ENCODE measurements at places on chromosomes 13 and 19.
A peak's percentile ranks its signal among the peaks of the same experiment; 100 is the strongest.

- DNase-seq: no peak
Measured at GRCh38 chr13:67343777-67344176, 113.6 kb upstream of the PCDH9 start.

GRCh38 chr19:55902080-55902751 is 29.9 kb downstream of the NLRP13 start:
- DNase-seq: no peak

DNA sequence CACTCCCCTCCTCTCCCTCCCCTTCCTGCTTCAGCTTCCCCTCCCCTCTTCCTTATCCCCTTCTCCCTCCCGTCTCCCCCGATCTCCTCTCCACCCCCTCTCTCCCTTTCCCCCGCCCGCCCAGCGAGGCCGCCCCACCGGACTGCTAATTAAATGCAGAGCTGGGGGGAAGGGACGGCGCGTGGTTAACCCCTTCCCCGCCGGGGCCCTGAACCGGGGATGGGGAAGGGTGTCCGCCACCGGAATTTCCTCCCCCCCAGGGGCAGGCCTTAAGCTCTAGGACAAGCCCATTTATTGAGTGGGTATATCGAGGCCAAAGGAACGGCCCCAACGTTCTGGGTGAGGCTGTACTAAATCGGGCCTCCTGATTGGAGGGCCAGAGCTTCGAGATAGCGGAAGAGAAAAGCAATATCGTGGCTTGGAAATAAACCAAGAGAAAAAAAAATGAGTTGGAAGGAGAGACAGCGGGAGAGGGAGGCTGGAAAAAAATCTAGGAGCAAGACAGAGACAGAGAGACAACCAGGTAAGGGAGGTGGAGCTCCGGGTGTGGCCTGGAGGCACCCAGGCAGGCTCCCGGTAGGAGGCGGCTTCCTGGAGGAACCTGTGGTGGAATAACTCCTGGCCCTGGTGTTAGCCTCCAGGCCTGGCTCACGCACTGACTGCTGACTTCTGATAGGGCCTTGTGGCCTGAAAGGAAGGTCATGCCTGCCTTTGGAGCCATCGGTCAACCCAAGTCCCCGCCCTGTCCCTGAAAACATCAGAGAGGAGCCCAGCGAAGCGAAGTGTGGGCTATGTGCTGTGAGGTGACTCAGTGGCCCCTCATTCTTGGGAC is 11.6 kb upstream of the JUND start:
- DNase-seq: peak; percentile 91

GRCh38 chr13:24746618-24747247 is 17.2 kb upstream of the RNF17 start:
- no peak for DNase-seq

- no peak for DNase-seq
Measured at GRCh38 chr13:75744127-75744526, 108.0 kb downstream of the LMO7 start.

GRCh38 chr13:32045982-32046785 is 14.6 kb downstream of the FRY start:
- DNase-seq: peak; percentile 34

- no peak for DNase-seq
Measured at GRCh38 chr13:90751026-90751425, 596.5 kb upstream of the MIR17HG start.

DNA sequence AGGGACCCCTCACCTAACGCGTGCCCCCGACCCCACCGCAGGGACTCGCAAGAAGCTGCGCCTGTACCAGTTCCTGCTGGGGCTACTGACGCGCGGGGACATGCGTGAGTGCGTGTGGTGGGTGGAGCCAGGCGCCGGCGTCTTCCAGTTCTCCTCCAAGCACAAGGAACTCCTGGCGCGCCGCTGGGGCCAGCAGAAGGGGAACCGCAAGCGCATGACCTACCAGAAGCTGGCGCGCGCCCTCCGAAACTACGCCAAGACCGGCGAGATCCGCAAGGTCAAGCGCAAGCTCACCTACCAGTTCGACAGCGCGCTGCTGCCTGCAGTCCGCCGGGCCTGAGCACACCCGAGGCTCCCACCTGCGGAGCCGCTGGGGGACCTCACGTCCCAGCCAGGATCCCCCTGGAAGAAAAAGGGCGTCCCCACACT is 4.7 kb upstream of the MYBPC2 start:
- peak; percentile 44 for DNase-seq

DNA sequence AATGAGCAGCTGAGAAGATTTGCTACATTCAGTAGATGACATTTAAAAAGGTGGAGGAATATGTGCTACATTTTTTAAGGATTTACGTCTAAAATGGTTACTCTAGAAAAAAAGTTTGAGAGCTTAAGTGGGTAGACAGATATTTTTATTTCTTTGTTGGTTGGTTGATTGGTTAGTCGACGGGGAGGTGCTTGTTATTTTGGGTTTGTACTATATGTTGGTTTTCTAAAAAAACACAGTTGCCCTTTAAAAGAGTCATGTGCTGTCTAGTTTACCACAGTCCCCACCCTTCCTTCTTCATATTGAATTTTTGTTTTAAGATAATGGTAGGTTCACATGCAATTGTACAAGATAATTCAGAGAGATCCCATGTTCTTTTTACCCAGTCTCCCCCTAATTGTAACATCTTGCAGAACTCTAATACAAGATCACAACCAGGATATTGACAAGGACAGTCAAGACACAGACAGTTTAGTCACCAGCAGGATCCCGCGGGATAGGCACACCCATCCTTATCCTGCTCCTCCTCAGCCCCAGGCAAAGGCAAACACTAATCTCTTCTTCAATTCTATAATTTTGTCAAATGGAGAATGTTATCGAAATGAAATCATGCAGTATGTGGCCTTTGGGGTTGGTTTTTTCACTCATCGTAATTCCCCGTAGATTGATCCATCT is 171.4 kb downstream of the FOXO1 start:
- DNase-seq: no peak

GRCh38 chr19:19490214-19490968 is 25.0 kb downstream of the TSSK6 start:
- DNase-seq: peak; percentile 82

DNA sequence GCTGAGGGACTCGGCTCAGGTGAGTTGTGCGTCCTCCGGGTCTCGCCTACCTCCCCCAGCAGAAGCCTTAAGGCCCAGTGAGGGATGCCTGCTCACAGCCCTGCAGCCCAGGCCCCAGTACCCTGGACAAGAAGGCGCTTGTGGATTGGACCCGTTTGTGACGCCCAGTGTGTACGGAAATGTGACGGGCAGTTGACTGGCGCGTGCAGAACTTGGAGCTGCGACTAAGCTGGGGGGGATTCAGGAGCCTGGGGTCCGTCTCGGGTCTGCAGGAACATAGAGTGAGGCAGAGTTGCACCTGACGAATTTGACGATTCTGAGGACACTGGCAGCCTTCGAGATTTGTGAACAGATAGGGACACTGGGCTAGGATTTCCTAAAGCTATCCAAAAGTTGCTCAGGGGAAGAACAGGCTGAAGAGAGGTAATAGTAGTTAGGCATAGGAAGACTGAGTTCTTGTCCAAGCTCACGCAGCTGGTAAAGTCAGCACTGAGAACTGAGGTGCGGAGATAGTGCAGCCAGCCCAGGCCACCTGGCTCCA is 519 bp downstream of the ZNF551 start:
- no peak for DNase-seq

GRCh38 chr19:35870798-35871197 is 2.4 kb downstream of the APLP1 start:
- DNase-seq: no peak

DNA sequence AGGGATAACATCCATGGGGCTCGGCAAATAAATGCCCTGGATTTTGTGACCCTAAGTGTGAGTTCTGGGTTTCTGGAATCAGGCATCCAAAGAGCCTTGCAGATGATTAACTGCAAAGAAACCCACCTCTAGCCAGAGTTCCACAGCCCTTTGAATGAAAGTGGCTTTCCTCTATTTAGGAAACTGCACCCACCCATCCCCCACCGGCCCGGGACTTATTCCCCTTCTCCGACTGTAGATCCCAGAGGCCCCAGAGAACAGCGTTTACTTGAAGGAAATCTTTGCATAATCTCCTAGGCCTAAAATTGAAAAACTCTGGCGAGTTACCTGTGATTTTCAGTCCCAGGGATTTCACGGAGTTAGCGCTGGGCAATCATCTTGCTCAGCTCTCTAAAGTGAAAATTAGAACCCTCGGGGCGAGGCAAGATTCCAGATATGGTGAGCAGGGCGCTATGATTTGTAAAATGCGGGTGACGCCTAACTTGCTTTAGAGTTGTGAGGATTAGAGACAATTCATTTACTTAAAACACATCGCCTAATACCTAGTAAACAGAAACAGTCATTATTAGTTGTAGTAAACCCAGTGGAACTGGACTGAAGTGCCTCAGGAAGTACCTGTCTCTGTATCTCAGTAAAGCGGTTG is 9.4 kb downstream of the URAD start:
- DNase-seq: no peak

GRCh38 chr19:49793561-49793840 is 19.6 kb downstream of the FUZ start:
- peak; percentile 59 for DNase-seq

GRCh38 chr19:18529782-18530181 is 7.9 kb upstream of the ELL start:
- DNase-seq: no peak

DNA sequence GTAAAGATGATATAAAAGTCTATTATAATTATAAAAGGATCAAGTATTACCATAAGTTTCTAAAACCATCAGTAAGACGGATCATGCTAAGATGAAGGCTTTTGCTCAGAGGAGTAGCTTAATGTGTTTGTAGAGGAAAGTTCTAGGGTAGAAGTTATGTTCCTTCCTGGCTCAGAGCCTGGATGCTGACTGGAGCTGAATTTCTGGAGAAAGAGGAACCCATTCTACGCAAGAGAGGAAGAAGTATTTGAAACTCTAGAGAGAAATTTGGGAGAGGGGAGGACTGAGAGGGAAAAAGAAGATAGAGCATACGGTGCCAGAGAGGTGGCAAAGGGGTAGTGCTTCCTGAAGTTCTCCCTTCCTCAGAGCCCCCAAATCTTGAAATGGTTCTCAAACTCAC is 51.4 kb upstream of the SGCG start:
- DNase-seq: no peak

DNA sequence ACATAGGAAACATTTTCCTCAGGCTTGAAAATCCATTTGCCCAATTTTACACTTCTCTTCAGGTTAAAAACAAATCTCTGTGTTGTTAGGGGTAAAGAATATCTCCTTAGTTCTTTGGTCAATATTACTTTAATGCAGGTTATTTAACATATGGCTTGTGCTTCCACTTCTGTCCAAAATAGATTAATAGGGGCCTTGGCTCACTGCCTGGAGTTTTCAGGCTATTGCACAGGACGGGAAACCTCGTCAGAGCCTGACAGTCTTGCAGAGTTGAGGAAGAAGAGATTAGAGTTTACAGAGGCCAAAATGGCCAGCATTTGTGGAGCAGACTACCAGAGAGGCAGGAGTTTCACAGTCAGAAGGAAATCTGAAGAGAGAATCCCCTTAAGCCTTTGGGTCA is 863.9 kb upstream of the GPC6 start:
- no peak for DNase-seq

DNA sequence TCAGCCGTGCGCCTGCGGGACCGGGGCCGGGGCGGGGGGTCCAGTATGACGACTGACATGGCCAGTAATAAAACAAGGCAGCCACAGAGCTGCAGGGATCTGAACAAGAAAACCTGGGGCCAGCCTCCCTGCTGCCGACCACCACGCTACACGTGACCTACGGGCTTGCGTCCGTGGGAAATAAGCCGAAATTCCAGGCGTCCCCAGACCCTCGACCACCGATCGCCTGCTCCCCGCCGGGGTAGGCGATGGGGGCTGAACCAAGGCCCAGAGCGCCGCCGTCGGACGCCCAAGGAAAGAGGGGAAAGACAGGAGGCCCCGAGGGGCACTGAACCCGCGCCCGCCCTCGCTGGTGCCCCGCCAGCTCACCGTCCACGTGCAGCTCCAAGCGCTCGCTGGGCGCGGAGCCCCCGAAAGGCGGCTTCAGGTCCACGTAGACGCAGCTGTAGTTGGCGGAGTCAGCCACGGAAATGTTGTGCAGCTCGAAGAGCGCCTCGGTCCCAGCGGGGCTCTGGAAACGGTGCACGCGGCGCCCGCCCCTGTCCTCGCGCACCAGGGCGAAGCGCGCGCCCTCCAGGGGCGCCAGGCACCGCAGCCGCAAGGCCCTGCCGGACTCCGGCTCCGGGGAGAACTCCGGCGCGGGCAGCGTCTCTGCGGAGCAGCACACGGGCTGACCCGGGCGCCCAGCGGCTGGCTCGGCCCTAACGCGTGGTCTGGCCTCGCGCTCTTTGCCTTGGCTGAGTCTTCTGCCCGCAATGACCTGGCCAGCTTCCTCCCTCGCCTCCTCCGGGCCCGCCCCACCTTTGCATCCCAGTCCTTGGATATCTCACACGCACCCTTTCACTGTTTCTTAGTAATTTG is 3.1 kb downstream of the A1BG start:
- no peak for DNase-seq

DNA sequence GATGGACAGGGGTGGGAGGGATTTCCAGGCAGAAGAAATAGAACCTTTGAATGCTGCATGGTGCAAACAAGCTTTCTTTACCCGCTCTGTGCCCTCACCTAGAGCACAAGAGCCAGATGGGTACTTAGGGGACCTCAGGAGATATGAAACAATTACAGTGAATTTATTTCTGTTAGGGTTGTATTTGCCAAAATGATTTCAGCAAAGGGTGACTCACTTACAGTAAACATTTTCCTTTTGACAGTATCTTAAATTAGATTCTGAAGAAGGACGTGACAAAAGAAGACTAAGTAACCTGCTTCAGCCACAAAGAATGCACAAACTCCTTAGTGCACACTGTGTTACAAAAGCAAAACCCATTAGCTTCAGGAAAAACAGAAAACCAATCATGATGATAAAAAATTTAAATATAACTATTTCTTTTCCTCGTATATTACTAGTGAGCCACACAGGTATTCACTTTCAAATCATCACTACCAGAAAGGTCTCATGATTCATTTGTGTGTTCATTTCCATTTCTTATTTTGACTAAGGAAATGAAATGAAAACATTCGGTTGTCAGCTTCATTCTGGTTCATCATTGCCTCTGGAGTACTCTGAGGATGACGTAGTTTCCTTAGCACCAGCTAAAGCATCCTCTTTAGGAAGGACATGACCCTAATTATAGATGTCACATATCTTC is 158.8 kb downstream of the NHLRC3 start:
- DNase-seq: no peak

- no peak for DNase-seq
Measured at GRCh38 chr19:43674183-43674582, 4.2 kb upstream of the PLAUR start.

DNA sequence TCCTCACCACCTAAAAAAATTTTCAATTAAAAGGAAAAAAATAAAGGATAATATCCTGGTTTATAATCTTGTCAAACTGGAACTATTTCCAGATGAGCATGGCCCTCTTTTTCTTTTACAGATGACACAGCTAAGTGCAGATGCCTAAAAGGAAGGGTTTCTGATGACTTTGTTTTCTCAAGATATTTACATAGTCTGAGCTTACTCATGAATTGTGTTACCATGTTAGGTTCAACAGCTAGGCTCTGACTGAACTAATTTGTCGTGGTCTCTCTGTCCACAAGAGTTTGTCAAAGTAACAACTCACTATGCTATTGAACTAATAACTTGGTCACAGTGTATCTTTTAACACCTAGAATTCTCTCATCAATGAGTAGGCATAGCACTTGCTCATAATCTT is 780.8 kb downstream of the GPC5 start:
- DNase-seq: no peak

- peak; percentile 53 for DNase-seq
Measured at GRCh38 chr13:110284779-110285484, 22.0 kb downstream of the COL4A1 start.

GRCh38 chr13:27635266-27635665 is 13.6 kb downstream of the POLR1D start:
- no peak for DNase-seq

Measured in fibroblast of skin of right quadriceps (primary cell).